DMS153 (cell line): ENCODE measurements at places on chromosomes 7 and 10.

DNA sequence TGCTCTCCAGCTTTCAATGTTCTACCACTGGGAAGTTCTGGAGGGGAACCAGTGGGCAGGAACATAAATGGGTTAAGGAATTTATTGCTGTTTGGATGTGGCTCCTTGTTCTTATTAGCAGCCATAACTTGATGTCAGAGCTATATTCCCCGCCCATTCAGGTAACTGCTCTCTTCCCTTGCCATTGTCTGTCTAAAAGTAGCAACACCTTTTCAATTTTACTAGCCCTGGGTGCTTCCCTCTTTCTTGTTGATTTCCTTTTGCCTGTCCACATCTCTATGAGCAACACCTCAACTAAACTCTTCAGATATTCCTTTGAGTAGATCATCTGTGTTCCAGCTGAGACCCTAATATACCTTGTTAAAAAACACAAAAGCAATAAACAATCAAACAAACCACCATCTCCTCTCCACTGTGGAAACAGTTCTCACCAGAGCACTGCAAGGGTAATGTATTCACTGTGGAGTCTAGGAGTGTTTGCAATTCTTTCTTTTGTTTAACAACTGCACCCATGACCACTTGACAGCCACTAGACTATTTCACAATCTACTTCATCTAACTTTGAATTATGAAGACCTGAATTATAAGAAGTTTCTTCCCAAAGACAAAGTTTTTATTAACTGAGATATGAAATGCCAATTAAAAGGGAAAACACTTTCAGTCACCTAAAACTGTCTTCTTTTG is 436.7 kb downstream of the IPMK start:
- DNase-seq: peak; percentile 22

- no peak for DNase-seq
Observed at GRCh38 chr10:124340033-124340760, 78.5 kb downstream of the OAT start.

DNA sequence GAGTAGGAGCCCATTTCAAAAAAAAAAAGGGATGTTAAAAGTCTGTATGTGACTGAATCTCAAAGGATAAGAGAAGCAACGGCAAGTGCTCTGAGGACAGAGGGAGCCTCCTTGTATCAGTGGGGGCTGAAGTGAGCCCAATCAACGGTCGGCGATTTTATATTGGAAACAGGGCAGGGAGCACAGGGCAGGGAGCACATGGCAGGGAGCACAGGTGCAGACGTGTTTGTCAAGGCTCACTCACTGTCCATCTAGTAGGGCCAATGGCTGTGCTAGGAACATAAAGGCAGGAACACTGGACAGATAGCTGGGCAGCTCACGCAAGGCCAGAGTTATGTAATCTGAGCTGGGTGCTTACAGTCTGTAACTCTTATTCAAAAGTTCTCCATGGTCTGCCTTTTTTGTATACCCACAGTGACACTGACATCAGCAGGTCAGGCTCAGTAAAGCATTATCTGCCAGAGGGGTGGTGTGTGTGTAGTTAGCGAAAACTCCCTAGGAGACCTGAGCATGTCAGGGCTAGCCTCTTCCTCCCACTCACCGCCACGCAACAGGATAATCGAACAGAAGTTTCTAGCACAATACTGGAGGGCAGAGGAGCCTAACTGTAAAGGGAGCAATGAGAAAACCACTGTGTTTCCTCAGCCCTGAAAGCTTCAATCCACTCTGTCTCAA is 15.4 kb downstream of the AKR1B1 start:
- no peak for DNase-seq

- no peak for DNase-seq
Observed at GRCh38 chr7:140883378-140883777, 41.4 kb downstream of the BRAF start.

GRCh38 chr10:131797626-131798025 is 103.2 kb upstream of the PPP2R2D start:
- DNase-seq: no peak

- peak; percentile 45 for DNase-seq
Observed at GRCh38 chr10:78502210-78502936, 468.7 kb downstream of the RPS24 start.

DNA sequence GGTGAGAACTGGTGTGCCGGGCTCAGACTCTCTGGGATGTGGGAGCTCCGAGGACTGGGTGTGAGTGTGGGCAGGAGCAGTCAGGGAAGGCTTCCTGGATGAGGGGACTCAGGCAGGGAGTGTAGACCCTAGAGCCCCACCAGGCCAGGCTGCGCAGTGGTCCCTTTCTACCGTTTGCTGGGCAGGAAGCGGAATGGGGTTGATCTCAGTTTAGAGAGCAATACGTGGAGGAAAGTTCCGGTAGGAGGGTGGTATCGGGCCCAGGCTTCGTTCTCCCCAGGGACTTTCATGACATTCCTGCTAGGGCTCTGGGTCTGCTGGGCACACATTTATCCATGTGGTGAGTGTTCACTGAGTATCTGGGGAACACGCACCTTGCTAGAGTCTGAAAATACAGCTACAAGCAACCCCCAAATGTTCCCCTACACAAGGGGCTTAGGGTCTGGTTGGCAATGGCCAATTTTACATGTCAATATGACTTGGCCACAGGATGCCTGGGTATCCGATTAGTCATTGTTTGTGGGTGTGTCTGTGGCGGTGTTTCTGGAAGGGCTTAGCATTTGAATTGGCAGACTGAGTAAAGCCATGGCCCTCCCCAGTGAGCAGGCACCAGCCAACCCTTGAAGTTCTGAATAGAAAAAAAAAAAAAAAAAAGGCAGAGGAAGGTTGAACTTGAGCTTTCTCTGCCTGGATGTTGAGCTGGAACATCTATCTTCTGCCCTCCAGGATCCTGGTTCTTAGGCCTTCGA is 20.8 kb downstream of the GHRHR start:
- DNase-seq: peak; percentile 12

GRCh38 chr10:98956576-98957260 is 278.9 kb downstream of the HPSE2 start:
- DNase-seq: no peak

GRCh38 chr7:3277604-3278572 is 23.2 kb upstream of the SDK1 start:
- peak; percentile 25 for DNase-seq

- no peak for DNase-seq
Observed at GRCh38 chr7:35760143-35760745, 40.6 kb upstream of the SEPTIN7 start.

GRCh38 chr7:94394437-94395140 is at the start of gene COL1A2:
Gene COL1A2 (plus strand): TSS chr7:94394895. CDS start chr7:94395032, 137 bp downstream.
- peak; percentile 5 for DNase-seq
